Adrenal gland (tissue), 19 donors: ENCODE measurements at places on chromosomes 6 and 20. TPM values are rescaled to one million over a fixed set of nuclear protein-coding genes. Genes with fewer than 3 reads are reported as not detected.

CLPSL1 gene
- not detected for total RNA-seq

GRCh38 chr6:110735666-110736065 is 79.6 kb downstream of the CDK19 start:
- no peak overlapping the region for H3K27ac ChIP-seq
- H3K4me1 ChIP-seq = no peaks in the 10 kb centered on the region
- H3K27me3 ChIP-seq = no peaks in the 10 kb centered on the region
- H3K36me3 ChIP-seq = no peaks in the 10 kb centered on the region

DNA sequence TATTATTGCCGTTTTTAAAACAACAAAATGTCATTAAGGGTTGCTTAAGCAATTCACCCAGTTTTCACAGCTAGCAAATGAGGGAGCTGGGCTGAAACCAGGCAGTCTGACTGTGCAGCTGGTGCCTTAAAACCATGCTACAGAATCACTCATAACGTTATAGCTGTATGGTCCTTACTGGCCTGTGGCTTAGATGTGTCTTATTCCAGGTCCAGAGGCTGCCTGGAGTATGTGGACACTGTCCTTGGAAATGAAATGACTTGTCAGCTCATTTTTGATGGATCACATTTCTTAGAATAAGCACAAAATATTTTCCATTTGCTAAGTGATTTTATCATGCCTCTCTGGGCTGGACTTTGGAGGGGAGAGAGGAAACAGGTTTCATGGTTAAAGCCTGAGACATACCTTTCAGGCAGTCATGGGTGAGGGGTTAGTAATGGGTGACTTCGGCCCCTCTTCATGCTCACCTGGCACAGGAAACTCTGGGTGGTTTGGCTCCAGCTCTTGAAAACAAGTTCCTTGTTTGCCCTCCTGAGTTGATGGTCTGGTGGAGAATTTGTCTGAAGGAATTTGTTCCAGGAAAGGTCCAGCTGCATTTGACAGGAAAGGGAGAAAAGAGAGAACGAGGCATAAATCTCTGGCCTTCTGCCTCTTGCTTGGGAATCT is 823.2 kb downstream of the DHX35 start:
- DNase-seq = no peak
- no peaks in the 10 kb centered on the region for H3K36me3 ChIP-seq
- H3K27ac ChIP-seq = peak overlapping the region; percentile 39

KIAA1586 gene
- total RNA-seq = 16.2 TPM

DNA sequence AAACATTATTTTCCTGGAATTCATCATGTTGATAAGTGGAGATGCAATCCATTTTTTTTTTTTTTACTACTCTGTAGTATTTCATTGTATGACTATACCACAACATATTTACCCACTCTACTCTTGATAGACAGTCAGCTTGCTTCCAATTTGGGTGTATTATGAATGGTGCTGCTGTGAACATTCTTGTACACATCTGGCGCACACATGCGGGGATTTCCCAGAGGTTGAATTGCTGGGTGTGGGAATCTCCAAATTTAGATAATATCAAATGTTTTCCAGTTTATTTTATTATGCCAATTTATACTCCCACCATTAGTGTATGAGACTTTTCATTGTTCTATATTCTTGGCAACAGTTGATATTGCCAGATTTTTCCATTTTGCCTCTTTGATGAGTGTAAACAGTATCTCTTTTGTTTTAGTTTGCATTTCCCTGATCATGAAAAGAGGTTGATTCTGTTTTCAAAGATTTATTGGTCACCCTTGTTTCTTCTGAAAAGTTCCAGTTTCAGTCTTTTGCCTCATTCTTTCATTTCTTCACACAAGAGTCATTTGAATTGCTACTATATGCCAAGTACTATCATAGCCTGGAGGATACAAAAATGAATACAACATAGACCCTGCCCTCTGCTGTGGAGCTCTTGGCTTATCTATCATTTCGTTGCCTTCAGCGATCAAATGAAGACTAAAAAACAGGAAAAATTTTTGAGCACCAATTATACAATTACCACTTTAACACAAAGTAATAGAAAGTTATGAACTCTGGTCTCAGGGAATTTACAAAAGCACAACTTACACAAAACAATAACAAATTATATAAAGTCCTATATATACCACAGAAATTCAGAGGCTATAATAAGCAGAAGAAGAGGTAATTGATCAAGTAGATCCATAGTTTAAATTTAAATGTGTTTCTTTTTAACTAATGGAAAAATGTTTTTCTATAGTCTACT is 17.1 kb upstream of the NCOA7 start:
- no peak overlapping the region for H3K27ac ChIP-seq
- no peak for DNase-seq
- no peaks in the 10 kb centered on the region for H3K27me3 ChIP-seq
- H3K4me3 ChIP-seq = no peak overlapping the region

RNF217 gene
- 18.5 TPM for total RNA-seq

GPR6 gene
- total RNA-seq = not detected

GRCh38 chr20:889932-890463 is 26.1 kb downstream of the ANGPT4 start:
- peaks cover 4% of the 10 kb centered on the region for H3K27me3 ChIP-seq
- no peak overlapping the region for H3K4me3 ChIP-seq
- H3K4me1 ChIP-seq = no peaks in the 10 kb centered on the region
- no peaks in the 10 kb centered on the region for H3K36me3 ChIP-seq
- no peak for DNase-seq
- no peak overlapping the region for H3K27ac ChIP-seq

BEND6 gene
- 6.0 TPM for total RNA-seq

DNA sequence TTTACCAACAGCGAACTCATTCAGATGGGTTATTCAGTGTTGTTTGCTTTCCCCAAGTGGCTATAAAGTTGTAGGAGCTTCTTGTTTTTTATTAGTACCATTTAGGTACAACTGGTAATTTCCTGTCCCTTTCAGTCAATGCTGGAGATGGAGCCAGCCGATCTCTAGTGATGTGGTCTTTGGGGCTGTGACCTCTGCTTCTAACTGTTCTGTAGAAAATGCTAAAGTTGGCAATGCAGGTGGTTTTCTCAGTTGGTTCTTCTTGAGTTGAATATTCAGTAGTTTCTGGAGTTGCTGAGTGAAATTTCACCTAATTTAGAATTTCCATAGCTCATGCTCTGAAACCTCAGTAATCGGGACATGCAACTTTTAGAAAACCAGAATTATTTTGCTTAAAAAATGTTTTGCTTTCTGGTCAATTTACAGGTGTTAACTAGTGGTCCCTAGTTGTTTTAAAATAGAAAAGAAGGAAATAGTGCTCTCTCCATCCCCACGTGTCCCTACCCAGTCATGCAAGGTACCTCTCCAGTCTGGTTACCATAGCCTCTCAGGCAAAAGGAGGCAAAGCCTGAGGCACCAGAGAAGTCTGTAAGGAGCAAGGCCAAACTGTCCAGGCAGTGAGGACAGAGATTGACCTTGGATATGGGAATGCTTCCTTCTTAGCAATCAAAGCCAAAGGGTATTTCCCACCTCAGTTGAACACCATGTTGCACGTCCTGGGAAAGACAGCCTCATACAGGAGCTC is 27.3 kb upstream of the GABRR1 start:
- no peaks in the 10 kb centered on the region for H3K36me3 ChIP-seq
- DNase-seq = no peak
- H3K27me3 ChIP-seq = peaks cover 4% of the 10 kb centered on the region
- H3K4me1 ChIP-seq = no peaks in the 10 kb centered on the region

- no peaks in the 10 kb centered on the region for H3K4me1 ChIP-seq
- DNase-seq = no peak
Measured at GRCh38 chr6:47371870-47372255, 62.2 kb upstream of the TNFRSF21 start.

CNR1 gene
- total RNA-seq = 0.83 TPM

- no peaks in the 10 kb centered on the region for H3K36me3 ChIP-seq
- H3K27me3 ChIP-seq = peaks cover 11% of the 10 kb centered on the region
- H3K4me3 ChIP-seq = no peak overlapping the region
- DNase-seq = no peak
Measured at GRCh38 chr6:168152980-168153379, 74.0 kb upstream of the FRMD1 start.

GRCh38 chr6:143726015-143726647 is 48.4 kb downstream of the PHACTR2 start:
- no peaks in the 10 kb centered on the region for H3K4me1 ChIP-seq
- H3K27ac ChIP-seq = no peak overlapping the region
- no peak overlapping the region for H3K4me3 ChIP-seq

GRCh38 chr20:5863040-5863833 is 87.1 kb downstream of the TRMT6 start:
- H3K27ac ChIP-seq = peak overlapping the region; percentile 81
- no peaks in the 10 kb centered on the region for H3K27me3 ChIP-seq
- DNase-seq = peak; percentile 66
- H3K4me3 ChIP-seq = no peak overlapping the region

- H3K36me3 ChIP-seq = no peaks in the 10 kb centered on the region
- H3K27me3 ChIP-seq = no peaks in the 10 kb centered on the region
- no peak overlapping the region for H3K27ac ChIP-seq
- H3K4me1 ChIP-seq = no peaks in the 10 kb centered on the region
- no peak overlapping the region for H3K4me3 ChIP-seq
Measured at GRCh38 chr6:133314947-133315346, 73.8 kb downstream of the EYA4 start.

SPATA2 gene
- total RNA-seq = 6.5 TPM

DNA sequence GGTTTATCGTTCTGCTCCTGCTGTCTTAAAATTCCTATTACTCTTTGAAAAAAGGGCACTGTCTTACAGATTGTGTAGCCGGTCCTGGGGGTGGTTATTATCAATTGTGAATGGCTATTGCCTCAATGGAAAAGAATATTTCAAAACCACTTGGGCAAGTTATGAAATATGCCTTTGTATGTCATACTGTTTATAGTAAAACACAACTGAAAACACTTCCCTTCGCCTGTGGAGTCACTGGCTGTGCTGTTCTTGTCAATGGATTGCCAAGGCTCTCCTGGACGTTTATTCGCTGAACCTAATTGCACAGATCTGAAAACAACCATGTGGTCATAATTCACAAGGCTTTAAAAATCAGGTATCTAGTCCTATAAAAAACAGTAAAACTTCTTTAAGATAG is 47.8 kb upstream of the TAGAP start:
- no peak overlapping the region for H3K4me3 ChIP-seq
- H3K4me1 ChIP-seq = no peaks in the 10 kb centered on the region
- no peaks in the 10 kb centered on the region for H3K36me3 ChIP-seq
- no peak overlapping the region for H3K27ac ChIP-seq
- no peaks in the 10 kb centered on the region for H3K27me3 ChIP-seq

- H3K4me3 ChIP-seq = no peak overlapping the region
- H3K27me3 ChIP-seq = no peaks in the 10 kb centered on the region
Measured at GRCh38 chr20:59016795-59017492, 2.3 kb upstream of the TUBB1 start.

HLA-DRB5 gene
- 29.2 TPM for total RNA-seq

CLIC5 gene
- 2.0 TPM for total RNA-seq

- no peaks in the 10 kb centered on the region for H3K36me3 ChIP-seq
- no peaks in the 10 kb centered on the region for H3K27me3 ChIP-seq
- H3K27ac ChIP-seq = no peak overlapping the region
- no peak overlapping the region for H3K4me3 ChIP-seq
Measured at GRCh38 chr6:49416195-49416594, 46.9 kb downstream of the MMUT start.

TPX2 gene
- 3.2 TPM for total RNA-seq

KIF25 gene
- not detected for total RNA-seq

GRCh38 chr6:139311831-139312230 is 20.0 kb upstream of the TXLNB start:
- H3K27ac ChIP-seq = no peak overlapping the region
- peaks cover 9% of the 10 kb centered on the region for H3K4me1 ChIP-seq
- no peaks in the 10 kb centered on the region for H3K36me3 ChIP-seq

GRCh38 chr6:148817689-148818088 is 70.9 kb downstream of the UST start:
- H3K27me3 ChIP-seq = no peaks in the 10 kb centered on the region
- H3K27ac ChIP-seq = no peak overlapping the region
- no peaks in the 10 kb centered on the region for H3K36me3 ChIP-seq
- H3K4me3 ChIP-seq = no peak overlapping the region

HACE1 gene
- total RNA-seq = 12.8 TPM

WFDC9 gene
- total RNA-seq = not detected

IDH3B gene
- 143 TPM for total RNA-seq

DNA sequence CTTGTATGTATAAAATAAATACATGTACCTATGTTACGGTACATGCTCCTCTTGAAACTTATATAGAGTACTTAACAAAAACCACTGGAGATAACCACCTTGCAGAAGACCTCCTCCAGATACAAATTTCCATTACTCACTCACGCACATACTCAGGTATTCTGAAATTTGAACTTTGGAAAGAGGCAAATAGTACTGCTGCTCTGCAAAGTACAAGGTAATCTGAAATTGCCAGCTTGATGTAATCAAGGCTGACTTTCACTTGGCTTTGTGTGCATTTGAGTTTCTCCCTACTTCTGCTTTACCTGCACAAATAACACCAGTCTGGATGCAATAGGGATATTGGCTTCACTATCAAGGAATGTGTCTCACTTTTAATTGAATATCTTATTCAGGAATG is 123.6 kb downstream of the FOXA2 start:
- H3K4me3 ChIP-seq = no peak overlapping the region
- DNase-seq = no peak
- H3K27ac ChIP-seq = no peak overlapping the region

DNA sequence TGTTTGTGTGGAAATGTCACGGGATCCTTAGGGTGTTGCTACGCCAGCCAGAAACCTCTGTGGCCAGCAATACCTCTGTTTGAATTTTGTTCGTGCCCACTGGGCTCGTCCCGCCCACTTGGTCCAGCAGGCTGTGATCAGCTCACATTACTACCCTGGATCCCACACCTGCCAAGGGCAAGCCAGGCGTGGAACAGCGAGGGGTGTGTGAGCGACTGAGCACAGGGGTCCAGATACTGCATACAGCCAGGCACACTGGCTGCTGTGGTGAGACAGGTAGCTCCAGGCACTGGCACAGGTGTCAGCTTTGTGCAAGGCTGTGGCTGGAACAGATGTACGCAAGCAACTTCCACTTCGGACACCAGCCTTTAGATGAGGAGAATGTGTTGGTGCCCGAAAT is 718.9 kb downstream of the EPHA7 start:
- no peaks in the 10 kb centered on the region for H3K36me3 ChIP-seq
- no peak overlapping the region for H3K27ac ChIP-seq
- no peaks in the 10 kb centered on the region for H3K4me1 ChIP-seq
- H3K27me3 ChIP-seq = no peaks in the 10 kb centered on the region

- no peak for DNase-seq
- H3K4me3 ChIP-seq = no peak overlapping the region
- H3K27me3 ChIP-seq = no peaks in the 10 kb centered on the region
- no peaks in the 10 kb centered on the region for H3K36me3 ChIP-seq
- no peak overlapping the region for H3K27ac ChIP-seq
Measured at GRCh38 chr6:2296781-2297180, 51.4 kb upstream of the GMDS start.

GRCh38 chr6:30884521-30885480 is 482 bp downstream of the DDR1 start:
- H3K27ac ChIP-seq = peak overlapping the region; percentile 51
- H3K4me1 ChIP-seq = peaks cover 47% of the 10 kb centered on the region
- H3K4me3 ChIP-seq = peak overlapping the region; percentile 55
- H3K27me3 ChIP-seq = no peaks in the 10 kb centered on the region
